ENCODE measurements at places on chromosomes 2 and 18. TPM values are rescaled to one million over a fixed set of nuclear protein-coding genes. Genes with fewer than 3 reads are reported as not detected.

The RBBP8 gene
- total RNA-seq = 27.7 TPM

The CXCR1 gene
- total RNA-seq = not detected

The APOB gene
- under 0.01 TPM for total RNA-seq

The GULP1 gene
- total RNA-seq = 62.0 TPM

The GPC1 gene
- total RNA-seq = 71.6 TPM

The CFC1 gene
- not detected for total RNA-seq

The VWC2L gene
- under 0.01 TPM for total RNA-seq
